ENCODE measurements at places on chromosomes 16 and 17. TPM values are rescaled to one million over a fixed set of nuclear protein-coding genes. Genes with fewer than 3 reads are reported as not detected.

C1QTNF1 gene
- 4.0 TPM for total RNA-seq

CHST6 gene
- 0.60 TPM for total RNA-seq

GRCh38 chr17:10733666-10734065 lies 3.8 kb upstream of the TMEM220 start:
- no peak overlapping the region for H3K4me3 ChIP-seq
- no peaks in the 10 kb centered on the region for H3K36me3 ChIP-seq
- peaks cover 6% of the 10 kb centered on the region for H3K4me1 ChIP-seq

DNA sequence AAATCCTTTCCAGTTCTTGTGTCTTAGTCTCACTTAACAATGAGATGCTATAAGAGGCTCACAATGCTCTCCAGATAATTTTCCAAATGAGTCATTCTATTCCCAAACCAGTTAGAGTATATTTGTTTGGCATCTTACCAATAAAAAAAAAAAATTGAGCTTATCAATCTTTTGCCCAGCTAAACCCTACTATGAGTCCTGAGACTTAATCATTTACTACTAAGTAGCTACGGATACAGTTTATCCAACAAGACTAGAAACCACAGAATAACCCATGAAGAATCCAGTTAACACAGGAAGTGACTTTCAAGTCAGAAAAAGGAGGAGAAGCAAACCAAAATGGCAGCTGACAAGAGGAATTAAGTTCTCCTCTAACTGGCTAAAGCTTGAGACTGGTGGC lies 330.3 kb upstream of the XYLT1 start:
- H3K4me3 ChIP-seq, result no peak overlapping the region
- no peak overlapping the region for H3K27ac ChIP-seq
- H3K27me3 ChIP-seq, result no peaks in the 10 kb centered on the region
- DNase-seq, result no peak

DNA sequence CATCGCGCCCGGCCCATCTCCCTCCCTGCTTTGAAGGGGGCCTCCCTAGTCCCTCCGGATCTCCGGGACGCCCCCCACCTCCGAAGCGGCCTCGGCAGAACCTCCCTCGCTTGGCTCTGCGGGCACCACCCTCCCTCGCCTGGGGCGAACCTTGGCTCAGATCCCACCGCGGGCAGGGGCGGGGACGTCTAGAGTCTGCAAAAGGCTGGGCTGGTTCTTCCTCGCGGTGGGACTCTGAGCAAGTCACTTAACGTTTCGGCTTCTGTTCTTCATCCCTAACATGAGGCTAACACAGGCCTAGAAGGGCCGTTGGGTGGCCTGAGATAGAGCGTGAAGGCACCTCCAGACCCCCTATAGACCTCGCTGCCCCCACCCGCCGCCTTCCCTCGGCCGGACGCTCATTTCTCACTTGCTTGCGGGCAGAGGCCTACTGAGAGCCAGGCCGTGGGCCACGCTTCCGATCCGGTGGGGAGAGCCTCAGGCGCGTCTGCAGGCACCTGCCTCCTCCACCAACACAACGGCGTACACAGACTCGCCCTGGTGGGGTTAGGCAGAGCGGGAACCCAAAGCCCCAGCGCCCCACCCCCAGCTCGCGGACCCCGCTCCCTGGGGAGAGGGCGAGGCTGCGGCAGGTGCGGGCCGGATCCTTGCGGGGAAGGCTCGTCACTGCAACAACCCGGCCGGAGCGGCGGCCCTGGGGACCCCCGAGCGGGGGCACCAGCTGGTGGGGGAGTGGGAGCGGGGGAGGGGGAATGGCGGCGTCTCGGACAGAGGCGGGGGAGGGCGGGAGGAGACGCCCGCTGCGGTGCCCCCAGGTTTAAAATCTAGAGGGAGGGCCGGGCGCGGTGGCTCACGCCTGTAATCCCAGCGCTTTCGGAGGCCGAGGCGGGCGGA lies 5.4 kb downstream of the MYO1C start:
- no peaks in the 10 kb centered on the region for H3K27me3 ChIP-seq
- H3K4me1 ChIP-seq, result peaks cover 25% of the 10 kb centered on the region
- peak overlapping the region; percentile 51 for H3K27ac ChIP-seq
- DNase-seq, result peak; percentile 76

DNA sequence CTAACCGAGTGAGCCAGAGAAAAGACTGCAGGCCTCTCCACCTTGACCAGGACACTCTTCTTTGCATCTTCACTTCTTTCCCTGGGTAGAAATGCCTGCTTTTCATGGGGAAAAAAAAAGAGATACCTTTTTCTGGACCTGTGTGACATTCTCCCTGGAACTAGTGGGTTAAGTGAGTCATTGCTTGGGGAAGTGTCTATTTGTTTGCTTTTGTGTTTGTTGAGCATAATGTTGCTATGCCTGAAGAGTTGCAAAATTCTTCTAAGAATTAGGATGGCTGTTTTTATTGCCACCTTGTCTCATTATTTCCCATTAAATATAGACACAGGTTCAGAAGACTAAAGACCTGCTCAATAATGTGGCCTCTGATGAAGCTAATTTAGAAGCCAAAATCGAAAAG lies 18.8 kb downstream of the CLUAP1 start:
- no peaks in the 10 kb centered on the region for H3K27me3 ChIP-seq
- no peaks in the 10 kb centered on the region for H3K4me1 ChIP-seq
- H3K36me3 ChIP-seq, result peaks cover 11% of the 10 kb centered on the region
- H3K27ac ChIP-seq, result no peak overlapping the region
- H3K4me3 ChIP-seq, result no peak overlapping the region

Measured in endothelial cell of umbilical vein (primary cell).